ENCODE measurements at places on chromosomes 13 and 19.

DNA sequence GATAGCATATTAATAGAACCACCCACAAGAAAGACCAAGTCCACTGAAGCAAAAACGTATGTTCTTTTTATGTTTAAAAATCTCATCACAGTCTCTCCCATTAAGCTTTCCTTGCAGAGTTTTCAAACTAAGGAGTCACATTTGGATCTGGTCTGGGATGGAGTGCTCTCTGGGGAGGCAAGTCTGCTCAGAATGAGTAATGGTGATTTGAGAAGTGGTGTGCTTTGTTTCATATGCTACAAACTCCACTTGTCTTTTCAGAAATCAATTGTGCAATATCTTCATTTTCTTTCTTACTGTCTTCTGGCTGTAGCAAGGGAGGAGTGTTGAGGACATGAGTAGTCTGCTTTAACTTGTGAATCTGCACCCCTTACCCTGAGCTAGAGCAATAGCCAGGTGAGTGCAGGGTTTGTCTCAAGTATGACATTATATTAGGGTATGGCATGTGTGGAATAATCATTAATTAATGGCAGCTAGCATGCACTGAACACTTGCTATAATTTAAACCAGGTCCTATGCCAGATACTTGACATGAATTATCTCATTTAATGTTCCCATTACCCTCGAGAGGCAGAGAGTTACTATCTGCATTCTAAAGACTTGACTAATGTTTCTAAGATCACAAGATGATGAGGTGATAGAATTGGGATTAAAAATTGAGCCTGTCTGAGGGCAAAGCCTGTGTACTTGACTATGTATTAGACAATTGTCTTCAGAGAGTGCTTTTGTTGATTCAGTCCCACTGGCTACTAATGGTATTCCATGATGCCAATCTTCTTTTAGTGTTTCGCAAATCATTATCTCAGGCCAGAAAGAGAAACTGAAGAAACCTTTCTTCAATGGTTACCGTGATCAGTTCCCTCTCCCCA lies 171.8 kb downstream of the GPC6 start:
- no peak for DNase-seq

DNA sequence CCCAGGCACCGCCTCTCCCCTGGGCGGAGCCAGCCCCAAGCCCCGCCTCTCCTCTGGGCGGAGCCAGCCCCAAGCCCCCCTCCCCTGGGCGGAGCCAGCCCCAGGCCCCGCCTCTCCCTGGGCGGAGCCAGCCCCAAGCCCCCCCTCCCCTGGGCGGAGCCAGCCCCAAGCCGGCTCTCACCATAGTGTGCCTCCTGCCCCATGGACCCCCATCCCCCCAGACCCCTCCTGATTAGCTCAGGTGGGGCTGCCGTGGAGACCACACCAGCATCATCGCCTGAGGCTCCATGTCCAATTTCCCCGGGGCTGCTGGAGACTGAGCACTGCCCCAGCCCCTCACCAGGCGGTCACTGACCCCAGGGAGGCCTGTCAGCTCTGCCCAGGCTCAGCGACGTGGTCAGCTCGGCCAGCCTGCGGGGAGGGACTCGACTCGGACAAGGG lies 4.2 kb upstream of the MADCAM1 start:
- peak; percentile 42 for DNase-seq

GRCh38 chr19:13782537-13782936 lies 8.3 kb downstream of the C19orf53 start:
- DNase-seq = no peak

DNA sequence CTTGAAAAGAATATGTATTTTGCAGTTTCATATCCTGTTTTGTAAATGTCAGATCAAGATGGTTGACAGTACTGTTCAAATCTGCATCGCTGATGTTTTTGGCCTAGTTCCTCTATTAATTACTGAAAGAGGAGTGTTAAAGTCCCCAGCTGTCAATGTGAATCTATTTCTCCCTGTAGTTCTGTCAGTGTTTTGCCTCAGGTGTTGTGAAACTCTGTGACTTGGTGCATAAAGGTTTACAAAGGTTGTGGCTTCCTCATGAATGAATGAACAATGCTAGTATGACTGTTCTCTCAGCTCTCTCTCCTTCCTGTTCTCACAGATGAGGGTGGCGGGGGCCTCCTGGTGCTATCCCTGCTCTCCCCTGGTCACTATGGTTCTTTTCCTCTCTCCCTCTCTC lies 142.4 kb downstream of the MYCBP2 start:
- peak; percentile 78 for DNase-seq

Data from activated CD4-positive, alpha-beta T cell treated with anti-CD3 and anti-CD28 coated beads, Interleukin-2, Interleukin-6, amounts not matched to agents 100 ng/mL and 50 ng/mL, durations not matched to agents 16 hours and 8 hours (primary cell).